ENCODE measurements at places on chromosomes 2 and 18.

- DNase-seq = no peak
Observed at GRCh38 chr2:118309257-118309945, 221.1 kb downstream of the INSIG2 start.

DNA sequence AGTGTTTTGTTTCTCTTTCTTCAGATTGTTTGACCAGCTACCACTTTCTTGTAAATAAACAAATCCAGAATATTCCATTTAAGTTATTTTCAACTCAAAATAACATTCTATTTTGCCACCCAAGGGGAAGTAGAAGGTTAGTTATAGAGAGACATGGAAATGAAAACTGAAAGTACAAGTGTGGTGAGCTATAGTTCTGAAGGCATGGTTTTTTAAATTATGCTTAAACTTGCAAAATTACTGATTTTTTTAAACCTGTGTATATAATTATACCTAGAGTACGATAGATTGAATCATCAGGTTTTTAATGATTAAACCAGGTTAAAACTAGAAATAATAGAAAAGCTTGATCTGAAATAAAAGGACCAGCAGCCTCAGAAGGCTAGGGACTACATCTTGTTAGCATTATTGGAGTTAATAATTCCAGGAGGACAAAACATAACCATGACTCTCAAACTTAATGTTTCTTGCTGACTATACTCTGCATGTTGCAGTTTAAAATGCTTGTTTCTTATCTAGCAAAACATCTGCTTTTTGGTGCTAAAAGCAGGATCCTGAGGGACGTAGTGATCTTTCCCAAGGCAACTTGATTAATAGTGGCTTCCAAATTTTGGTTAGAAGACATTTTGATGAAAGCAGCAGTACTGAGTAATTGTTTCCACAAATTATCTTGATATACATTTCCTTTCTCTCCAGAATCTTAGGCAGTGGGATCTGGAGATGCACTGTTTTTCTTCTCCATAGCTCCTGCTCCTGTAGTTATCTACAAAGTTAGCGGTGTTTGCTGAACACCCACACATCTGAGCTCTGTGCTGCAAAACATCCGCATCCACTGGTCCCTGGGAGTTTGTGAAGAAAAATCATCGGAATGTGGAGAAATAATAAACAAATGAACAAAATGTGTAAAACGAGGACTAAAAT lies 327.2 kb upstream of the PKDCC start:
- no peak for DNase-seq

- no peak for DNase-seq
Observed at GRCh38 chr2:110180036-110180435, 24.8 kb downstream of the NPHP1 start.

GRCh38 chr2:75792146-75792545 lies 81.4 kb upstream of the GCFC2 start:
- DNase-seq = no peak

DNA sequence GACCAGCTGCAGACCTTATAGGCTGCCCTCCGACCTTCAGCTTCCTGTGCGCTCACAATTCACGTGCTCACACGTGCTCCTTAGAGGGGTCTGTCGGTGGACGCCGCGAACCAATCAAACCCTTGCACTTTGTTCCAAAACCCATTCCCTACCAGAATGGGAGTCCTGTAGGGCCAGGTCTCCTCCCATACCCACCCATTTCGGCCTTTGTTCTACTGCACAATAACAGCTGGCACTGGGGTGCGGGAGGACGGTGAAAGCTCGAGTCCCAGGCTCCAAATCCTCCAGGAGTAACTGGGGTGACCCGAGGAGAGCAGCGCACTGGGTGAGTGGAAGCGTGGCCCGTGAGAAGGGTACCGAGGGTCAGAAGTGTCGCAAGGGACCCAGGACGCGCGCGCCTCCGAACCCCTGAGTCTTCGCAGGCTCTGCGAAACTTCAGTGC lies 13.0 kb downstream of the SIX3 start:
- no peak for DNase-seq

GRCh38 chr2:120177001-120177621 lies 46.1 kb downstream of the TMEM185B start:
- peak; percentile 35 for DNase-seq

DNA sequence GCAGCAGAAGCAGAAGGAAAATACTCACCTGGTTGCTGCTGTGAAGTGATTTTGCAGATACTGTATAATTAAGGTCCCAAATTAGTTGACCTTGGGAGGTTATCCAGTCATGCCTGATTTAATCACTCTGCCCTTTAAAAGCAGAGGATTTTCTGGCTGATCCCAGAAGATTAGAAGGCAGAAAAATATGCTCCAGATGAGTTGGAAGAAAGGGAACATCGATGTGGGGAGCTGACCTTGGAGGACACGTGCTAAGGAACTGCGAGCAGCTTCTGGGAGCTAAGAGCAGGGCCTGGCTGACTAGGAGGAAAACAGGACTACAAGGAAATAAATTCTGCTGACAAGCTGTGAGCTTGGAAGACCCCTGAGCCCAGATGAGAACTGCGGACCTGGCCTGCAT lies 13.3 kb upstream of the DYM start:
- no peak for DNase-seq

GRCh38 chr2:45344502-45344901 lies 266.6 kb downstream of the SRBD1 start:
- no peak for DNase-seq

DNA sequence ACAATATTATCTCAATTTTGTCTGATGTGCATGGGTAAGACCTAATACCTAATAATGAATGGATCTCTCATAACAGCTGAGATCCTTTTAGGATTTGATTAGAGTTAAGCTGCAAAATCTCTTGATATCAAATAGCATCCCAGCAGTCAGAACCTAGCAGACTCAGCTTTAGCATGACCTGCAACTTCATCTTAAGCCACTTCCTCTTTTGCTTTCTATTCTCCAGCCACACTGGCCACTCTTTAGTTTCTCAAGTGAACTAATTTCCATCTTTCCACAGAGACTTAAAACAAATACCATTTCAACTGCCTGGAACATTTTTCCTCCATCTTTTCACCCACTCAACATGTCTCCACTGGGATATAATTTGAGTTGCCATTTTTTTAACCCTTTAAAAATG lies 1251.6 kb upstream of the ZEB2 start:
- peak; percentile 32 for DNase-seq

DNA sequence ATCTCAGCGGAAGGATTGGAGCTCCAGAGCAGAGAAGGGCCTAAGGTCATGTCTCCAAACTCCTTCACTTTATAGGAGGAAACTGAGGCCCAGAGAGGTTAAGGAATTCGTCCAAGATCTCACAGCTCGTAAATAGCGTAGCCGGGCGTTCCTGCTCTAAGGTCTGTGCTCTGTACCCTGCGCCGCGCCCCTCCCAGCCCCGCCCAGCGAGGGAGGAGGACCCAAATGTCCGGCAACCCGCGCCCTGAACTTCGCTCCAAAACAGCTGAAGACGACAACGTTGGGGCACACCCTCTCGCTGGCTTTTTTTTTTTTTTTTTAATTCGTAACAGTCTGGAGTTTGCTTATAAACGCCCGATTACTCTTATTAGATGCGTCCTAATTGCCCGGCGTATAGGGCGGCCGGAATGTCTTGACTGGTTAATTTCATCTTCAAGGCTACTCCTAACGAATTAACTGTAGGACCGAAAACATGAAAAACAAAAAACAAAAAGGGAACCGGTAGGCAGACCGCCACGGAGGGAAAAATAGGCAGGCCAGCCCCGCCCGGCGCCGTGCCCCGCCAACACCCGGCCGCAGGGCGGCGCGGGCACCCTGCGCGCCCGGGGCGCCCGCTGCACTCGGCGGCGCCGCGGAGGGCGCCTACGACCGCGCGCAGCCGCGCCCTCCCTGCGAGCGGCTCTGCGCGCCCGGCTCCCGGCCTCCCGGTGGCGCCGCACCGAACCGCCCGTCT lies 928 bp upstream of the FOSL2 start:
- peak; percentile 39 for DNase-seq

- no peak for DNase-seq
Observed at GRCh38 chr2:10355471-10356438, 53.1 kb downstream of the HPCAL1 start.

- DNase-seq = no peak
Observed at GRCh38 chr18:62987859-62988258, 272.5 kb downstream of the PHLPP1 start.

DNA sequence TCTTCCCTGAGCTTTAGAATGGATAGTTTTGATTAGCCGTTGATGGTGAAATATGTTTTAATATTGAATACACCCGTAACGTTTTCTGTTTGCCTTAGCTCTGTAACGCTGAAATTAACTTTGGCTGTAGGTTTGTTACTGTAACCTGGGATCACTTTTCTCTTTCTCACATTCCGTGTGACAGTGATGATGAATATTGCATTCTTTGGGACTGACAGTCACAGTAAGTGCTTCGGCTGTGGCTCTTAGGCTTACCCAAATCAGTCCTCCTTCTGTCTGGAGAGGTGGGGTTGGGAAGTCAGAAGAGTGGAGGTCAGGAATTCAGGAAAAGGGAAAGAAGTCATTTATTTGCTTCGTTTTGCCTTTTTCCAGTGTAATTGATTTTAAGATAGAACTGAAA lies 18.0 kb downstream of the RMC1 start:
- no peak for DNase-seq

GRCh38 chr2:72576459-72576858 lies 249.4 kb downstream of the EXOC6B start:
- DNase-seq = no peak

GRCh38 chr2:131132729-131133128 lies 27.6 kb downstream of the PLEKHB2 start:
- DNase-seq = no peak

DNA sequence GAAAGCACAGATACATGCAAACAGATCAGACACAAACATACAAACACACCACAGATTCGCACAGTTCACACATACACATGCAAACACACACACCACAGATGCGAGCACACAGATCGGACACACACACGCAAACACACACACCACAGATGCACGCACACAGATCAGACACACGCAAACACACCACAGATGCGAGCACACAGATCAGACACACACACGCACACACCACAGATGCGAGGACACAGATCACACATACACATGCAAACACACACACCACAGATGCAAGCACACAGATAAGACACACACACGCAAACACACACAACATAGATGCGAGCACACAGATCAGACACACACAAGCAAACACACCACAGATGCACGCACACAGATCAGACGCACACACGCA lies 149.0 kb downstream of the PXDN start:
- no peak for DNase-seq

DNA sequence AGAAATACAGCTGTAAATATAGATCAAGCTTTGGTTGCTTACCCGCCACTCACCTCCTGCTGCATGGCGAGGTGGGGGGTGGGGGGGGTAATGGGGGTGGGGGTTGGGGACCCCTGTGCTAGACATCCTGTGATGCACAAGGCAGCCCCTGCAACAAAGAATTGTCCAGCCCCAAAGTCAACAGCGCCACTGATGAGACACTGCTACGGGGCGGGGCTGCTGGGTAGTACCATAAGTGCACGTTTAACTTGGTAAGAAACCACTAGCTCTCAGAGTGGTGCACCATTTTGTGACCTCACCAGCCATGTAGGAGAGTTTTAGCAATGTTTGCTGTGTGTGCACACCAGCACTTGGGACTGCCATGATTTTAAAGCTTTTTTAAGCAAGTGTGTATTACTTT lies 40.3 kb downstream of the SNORC start:
- DNase-seq = no peak

DNA sequence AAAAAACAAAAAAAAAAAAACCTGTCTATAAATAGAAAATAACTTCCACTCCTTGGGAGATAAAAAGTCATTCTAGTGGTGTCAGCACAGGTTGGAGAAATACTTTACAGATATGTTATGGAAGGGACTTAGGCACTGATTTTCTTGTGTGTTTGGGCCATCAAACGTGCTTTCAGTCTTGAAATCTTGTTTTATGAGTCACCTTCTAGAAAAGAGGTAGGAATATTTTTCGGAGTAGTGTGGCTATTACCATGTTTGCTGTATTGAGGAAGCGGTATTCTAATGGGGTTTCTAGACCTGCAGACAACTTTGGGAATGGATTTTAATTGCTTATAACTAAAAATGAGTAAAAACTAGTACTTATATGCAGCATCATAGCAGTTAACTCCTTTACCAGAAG lies 12.0 kb downstream of the HNMT start:
- DNase-seq = no peak

- DNase-seq = no peak
Observed at GRCh38 chr2:100017633-100018032, 124.8 kb downstream of the AFF3 start.

- DNase-seq = no peak
Observed at GRCh38 chr2:53942280-53942679, 28.5 kb downstream of the PSME4 start.

- no peak for DNase-seq
Observed at GRCh38 chr18:50042611-50043010, 152.3 kb downstream of the MYO5B start.

- DNase-seq = peak; percentile 51
Observed at GRCh38 chr2:199581935-199582360, 124.2 kb upstream of the SATB2 start.

- peak; percentile 69 for DNase-seq
Observed at GRCh38 chr2:201257381-201257955, 2.9 kb upstream of the CASP8 start.

DNA sequence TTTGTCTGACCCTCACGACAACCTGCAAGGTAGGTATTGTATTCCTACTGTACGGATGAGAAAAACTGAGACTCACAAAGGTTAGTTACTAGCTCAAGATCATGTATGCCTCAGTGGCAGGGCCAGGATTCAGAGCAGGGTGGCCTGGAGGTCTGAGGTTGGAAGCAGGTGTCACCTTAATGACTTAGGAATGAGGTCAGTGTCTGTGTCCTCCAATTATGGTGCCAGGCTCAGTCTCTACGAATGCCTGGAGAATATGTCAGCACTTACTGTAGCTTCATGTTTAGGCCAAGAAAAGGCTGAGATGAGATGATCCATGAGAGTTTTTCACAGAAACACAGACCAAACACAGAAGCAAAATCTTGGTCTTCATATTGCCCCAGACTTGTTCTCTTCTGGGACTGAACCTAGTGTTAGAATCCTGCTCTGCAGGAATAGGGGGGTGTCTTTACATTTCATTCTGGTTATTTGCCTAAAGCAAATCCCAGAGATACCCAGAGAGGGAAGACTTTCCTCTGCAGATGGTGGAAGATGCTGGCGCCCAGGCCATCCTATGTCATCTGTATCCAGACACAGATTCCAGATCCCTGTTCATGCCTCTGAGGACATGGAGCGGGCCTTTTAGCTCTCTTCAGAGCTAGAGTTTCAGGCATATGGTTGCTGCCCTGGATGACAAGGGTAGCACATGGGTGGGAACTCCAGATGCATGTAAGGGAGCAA lies 16.3 kb upstream of the RAB10 start:
- DNase-seq = no peak

GRCh38 chr2:199455545-199456382 lies 2.0 kb downstream of the SATB2 start:
- DNase-seq = no peak
